CD4-positive, alpha-beta memory T cell (primary cell): ENCODE measurements at places on chromosomes 2 and 18. TPM values are rescaled to one million over a fixed set of nuclear protein-coding genes. Genes with fewer than 3 reads are reported as not detected.

The AQP4 gene
- polyA plus RNA-seq, result not detected

GRCh38 chr2:197011801-197012641, 85.5 kb upstream of the PGAP1 start:
- no peak overlapping the region for H3K27ac ChIP-seq
- H3K36me3 ChIP-seq, result peaks cover 62% of the 10 kb centered on the region
- H3K27me3 ChIP-seq, result no peaks in the 10 kb centered on the region
- H3K4me3 ChIP-seq, result no peak overlapping the region

DNA sequence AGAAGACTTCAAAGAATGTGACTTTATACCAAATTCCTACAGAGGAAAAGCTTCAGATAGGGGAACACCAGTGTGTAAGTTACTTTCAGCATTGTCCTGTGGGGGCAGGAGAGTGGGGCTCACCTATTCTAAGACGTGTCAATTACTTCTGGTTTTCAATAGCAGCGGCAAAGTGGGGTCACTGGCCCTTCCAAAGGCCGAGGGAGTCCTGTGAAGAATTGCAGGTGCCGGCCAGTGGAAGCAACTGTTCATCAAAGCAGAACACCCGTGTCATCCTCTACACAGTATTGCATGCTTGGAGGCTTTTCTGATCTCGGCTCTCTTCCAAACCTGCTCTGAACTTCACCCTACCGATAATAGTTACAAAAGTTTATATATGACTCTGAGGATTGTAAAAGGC, 1176.5 kb upstream of the TMEFF2 start:
- no peaks in the 10 kb centered on the region for H3K4me1 ChIP-seq
- no peak for DNase-seq
- no peaks in the 10 kb centered on the region for H3K27me3 ChIP-seq
- no peaks in the 10 kb centered on the region for H3K36me3 ChIP-seq
- H3K27ac ChIP-seq, result no peak overlapping the region

The TEX44 gene
- polyA plus RNA-seq, result not detected

DNA sequence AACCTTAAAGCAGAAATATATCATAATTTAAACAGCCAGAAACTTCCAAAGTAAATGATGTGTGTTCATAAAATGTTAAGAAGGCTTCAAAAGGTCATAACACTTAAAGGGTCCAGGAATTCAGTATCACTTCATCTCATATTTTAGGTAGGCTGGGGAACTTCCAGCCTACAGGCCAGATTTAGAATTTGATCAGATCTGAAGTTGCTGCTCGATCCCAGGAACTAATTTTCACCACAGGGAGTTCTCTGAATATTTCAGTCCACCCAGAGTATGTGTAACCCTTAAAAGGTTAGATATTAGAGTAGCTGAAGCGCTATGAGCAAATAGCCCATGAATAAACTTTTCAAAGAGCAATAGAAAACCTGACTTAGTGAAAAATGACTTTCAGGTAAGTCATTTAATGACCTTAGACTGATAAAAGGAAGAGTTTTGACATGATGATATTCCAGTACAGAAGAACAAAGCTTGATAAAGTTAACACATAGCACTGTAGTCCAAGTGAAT, 1.7 kb downstream of the WIPF1 start:
- H3K36me3 ChIP-seq, result peaks cover 7% of the 10 kb centered on the region
- no peak for DNase-seq
- H3K27me3 ChIP-seq, result no peaks in the 10 kb centered on the region
- H3K27ac ChIP-seq, result peak overlapping the region; percentile 89

- no peaks in the 10 kb centered on the region for H3K4me1 ChIP-seq
- no peak overlapping the region for H3K27ac ChIP-seq
- no peaks in the 10 kb centered on the region for H3K27me3 ChIP-seq
- no peaks in the 10 kb centered on the region for H3K36me3 ChIP-seq
These were observed 381.8 kb downstream of the CPS1 start for GRCh38 chr2:210938228-210938627.

GRCh38 chr2:25035537-25036220, 6.2 kb upstream of the EFR3B start:
- no peak overlapping the region for H3K4me3 ChIP-seq
- H3K4me1 ChIP-seq, result no peaks in the 10 kb centered on the region
- no peak for DNase-seq
- no peak overlapping the region for H3K27ac ChIP-seq
- no peaks in the 10 kb centered on the region for H3K27me3 ChIP-seq

- H3K27me3 ChIP-seq, result no peaks in the 10 kb centered on the region
- DNase-seq, result no peak
- no peak overlapping the region for H3K4me3 ChIP-seq
- no peaks in the 10 kb centered on the region for H3K36me3 ChIP-seq
- no peaks in the 10 kb centered on the region for H3K4me1 ChIP-seq
These were observed 384.9 kb upstream of the NXPH2 start for GRCh38 chr2:139165041-139165440.

The NEB gene
- polyA plus RNA-seq, result 0.17 TPM

DNA sequence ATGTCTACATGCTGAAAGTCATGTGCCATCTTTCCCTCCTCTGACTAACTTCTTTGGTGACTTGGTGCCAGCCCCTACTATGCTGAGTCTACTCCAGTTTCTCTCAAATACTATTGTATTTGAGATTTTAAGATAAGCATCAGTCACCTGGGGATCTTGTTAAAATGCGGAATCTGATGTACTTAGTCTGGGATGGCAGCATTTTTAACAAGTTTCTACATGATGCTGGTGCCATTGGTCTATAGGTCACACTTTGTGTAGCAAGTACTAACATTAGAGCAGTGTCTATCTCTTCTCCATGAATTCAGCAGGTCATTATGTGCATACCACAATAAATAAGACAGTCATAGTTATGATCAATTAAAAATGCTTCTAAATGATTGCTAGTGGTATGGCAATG, 106.9 kb downstream of the CERS6 start:
- DNase-seq, result no peak
- no peaks in the 10 kb centered on the region for H3K36me3 ChIP-seq
- H3K27ac ChIP-seq, result no peak overlapping the region
- no peaks in the 10 kb centered on the region for H3K4me1 ChIP-seq

DNA sequence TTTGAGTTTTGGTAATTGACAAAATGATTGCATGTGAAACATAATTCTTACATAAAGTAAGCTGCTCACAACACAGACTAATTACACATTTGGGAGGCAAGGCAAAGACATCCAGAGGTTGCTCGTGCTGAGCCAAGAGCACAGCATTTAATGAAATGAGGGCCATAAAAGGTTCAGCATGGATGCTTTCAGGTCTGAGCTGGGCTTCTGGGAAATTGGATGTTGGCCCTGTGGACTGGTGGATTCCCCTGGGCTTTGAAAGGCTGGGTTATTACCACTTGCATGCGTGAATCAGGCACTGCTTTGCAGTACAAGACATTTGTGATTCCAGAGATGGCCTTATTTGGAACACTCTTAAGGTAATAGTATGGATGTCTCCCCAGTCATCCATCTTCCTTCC, 533.5 kb upstream of the NRP2 start:
- H3K36me3 ChIP-seq, result no peaks in the 10 kb centered on the region
- no peak overlapping the region for H3K4me3 ChIP-seq
- no peaks in the 10 kb centered on the region for H3K4me1 ChIP-seq
- H3K27ac ChIP-seq, result no peak overlapping the region
- DNase-seq, result no peak
- H3K27me3 ChIP-seq, result no peaks in the 10 kb centered on the region

The DHRS9 gene
- polyA plus RNA-seq, result not detected

DNA sequence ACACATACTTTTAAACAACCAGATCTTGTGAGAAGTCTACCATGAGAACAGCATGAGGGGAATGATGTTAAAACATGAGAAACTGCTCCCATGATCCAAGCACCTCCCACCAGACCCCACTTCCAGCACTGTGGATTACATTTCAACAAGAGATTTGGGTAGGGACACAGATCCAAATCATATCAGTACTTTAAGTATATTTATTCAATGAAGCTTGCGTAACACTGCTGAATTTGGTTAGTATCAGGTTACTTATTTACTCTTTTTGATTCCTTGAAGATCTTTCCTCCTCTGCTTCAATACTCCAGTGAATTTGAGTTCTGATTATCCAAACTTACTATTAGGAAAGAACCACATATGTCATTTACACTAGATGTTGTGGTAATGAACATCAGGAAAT, 418.6 kb downstream of the PIK3C3 start:
- H3K27ac ChIP-seq, result no peak overlapping the region
- H3K4me3 ChIP-seq, result no peak overlapping the region
- no peaks in the 10 kb centered on the region for H3K27me3 ChIP-seq

GRCh38 chr2:230955163-230955737, 30.2 kb upstream of the GPR55 start:
- no peak for DNase-seq
- peaks cover 16% of the 10 kb centered on the region for H3K4me1 ChIP-seq
- H3K27me3 ChIP-seq, result peaks cover 14% of the 10 kb centered on the region
- H3K27ac ChIP-seq, result no peak overlapping the region

DNA sequence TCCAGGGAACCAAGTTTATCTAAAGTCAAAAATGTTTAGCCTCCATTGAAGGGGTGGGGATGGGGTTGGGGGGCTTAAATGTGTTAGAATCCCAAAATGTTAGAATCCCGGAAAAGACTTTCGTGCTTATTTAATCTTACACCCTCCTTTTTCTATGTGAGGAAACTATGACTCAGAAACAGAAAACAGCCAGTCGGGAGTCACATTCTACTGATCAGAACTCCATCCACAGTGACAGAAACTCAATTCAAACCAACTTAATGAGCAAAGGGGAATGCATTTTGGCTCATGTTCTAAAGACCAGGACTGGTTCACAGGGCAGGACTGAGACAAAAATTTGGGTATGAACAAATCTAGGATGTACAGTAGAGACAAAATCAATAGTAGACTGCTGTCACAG, 31.9 kb upstream of the AFTPH start:
- no peak overlapping the region for H3K4me3 ChIP-seq
- H3K27ac ChIP-seq, result no peak overlapping the region
- H3K27me3 ChIP-seq, result no peaks in the 10 kb centered on the region

DNA sequence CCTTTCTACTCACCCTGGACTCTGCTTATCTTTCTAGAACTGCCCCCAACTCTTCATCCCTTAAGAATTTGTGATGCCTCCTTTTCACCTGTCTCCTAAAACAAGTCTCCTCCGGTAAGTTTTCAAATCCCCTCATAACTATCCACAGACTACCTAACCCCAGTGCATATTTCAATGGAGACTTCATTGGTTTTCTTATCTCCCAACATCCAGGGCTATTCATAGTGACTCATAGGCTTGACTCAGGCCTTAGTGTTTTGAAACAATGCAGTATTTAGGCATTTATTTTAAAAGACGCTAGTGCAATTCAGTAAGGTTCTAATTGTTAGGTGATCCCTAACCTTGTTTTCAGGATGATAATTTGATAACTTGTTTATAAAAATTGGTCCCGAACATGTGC, 399.2 kb downstream of the CPS1 start:
- H3K4me3 ChIP-seq, result no peak overlapping the region
- no peaks in the 10 kb centered on the region for H3K27me3 ChIP-seq
- H3K27ac ChIP-seq, result no peak overlapping the region
- DNase-seq, result no peak

DNA sequence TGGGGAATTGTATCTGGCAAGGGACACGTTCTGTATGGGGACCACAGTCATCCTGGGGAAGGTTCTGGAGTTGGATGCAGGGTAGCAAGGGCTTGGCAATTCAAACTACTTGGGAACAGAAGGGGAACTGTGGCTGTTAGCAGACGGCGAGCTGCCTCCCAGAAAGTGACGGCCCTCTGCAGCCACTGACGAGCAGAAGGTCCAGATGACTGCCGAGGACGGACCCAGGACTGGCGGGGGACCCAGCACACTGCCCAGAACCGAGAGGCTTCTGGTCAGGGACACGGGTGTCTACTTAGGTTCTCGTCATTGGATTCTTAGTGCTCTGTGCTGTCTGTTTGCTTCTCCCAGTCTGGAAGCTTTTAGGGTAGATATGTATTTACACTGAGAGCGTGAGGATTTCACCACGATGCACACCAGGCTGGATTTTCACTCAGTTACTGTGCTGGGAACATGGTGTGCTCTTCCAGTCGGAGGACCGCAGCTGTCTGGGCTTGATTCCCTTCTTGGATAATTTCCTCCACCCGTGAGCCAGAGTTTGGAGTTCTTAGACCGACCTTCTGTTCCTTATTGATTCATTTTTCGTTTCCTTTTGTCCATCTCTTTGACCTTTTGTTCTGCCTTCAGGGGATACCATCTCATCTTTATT, 13.4 kb downstream of the GPR35 start:
- no peaks in the 10 kb centered on the region for H3K36me3 ChIP-seq
- H3K27ac ChIP-seq, result no peak overlapping the region
- no peaks in the 10 kb centered on the region for H3K4me1 ChIP-seq
- H3K27me3 ChIP-seq, result no peaks in the 10 kb centered on the region
- H3K4me3 ChIP-seq, result no peak overlapping the region

DNA sequence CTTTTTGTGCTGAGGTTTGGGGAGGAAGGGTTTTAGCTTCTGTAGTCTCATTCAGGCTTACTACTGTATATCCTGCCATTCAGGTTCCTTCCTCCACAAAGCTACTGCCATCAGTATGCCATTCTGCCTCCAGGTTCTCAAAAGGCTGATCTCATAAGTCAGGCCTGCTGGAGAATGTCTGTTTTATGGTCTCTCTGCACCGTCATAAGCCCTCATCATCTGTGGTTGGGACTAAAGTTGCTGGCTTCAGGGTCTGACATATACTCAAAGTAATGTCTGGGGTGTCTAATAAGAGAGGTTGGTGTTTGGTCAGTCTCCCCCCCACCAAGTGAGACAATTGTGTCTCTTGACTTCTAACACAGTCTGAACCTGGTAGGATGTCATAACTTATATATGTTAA, 36.2 kb upstream of the CCBE1 start:
- no peaks in the 10 kb centered on the region for H3K27me3 ChIP-seq
- H3K27ac ChIP-seq, result no peak overlapping the region
- no peaks in the 10 kb centered on the region for H3K36me3 ChIP-seq
- DNase-seq, result no peak
- no peaks in the 10 kb centered on the region for H3K4me1 ChIP-seq

DNA sequence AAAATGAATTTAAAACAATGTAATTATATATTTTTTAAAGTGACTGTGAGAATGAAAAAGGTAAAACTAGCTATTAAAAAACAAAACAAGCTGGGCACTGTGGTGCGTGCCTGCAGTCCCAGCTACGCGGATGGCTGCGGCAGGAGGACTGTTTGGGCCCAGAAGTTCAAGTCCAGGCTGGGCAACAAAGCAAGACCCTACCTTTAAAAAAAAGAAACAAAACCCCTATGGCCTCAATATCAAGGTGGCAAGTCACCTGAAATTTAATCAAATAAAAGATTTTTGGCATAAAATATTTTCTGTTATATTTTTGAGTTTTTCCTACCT, 46.9 kb upstream of the STRN start:
- DNase-seq, result no peak
- H3K4me1 ChIP-seq, result peaks cover 8% of the 10 kb centered on the region
- no peak overlapping the region for H3K27ac ChIP-seq
- no peak overlapping the region for H3K4me3 ChIP-seq

The IL36B gene
- polyA plus RNA-seq, result not detected

DNA sequence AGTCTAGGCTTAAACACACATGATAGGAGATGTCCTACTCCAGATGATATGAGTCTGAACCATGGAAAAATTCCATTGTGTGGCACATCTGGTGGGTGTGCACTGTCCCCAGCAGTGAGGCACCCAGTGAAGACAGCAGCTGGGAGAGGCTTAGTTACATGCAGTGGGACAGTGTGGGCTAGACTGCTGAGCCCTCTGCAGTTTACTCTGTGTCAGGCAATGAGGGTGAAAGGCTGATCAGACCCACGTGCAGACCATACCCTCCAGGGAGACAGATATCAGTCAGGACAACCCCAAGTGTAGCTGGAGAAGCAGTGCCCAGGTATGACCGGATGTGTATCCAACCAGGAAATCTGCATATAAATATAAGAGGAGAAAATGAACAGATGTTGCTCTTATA, 13.4 kb downstream of the IL37 start:
- no peaks in the 10 kb centered on the region for H3K36me3 ChIP-seq
- H3K27ac ChIP-seq, result no peak overlapping the region
- H3K27me3 ChIP-seq, result no peaks in the 10 kb centered on the region
- H3K4me1 ChIP-seq, result no peaks in the 10 kb centered on the region
